ENCODE measurements at places on chromosomes 16 and 17.

GRCh38 chr16:70601576-70602575 is 44.5 kb upstream of the IL34 start:
- no peak for DNase-seq

- DNase-seq: no peak
Measured at GRCh38 chr17:48022901-48023300, 14.7 kb downstream of the COPZ2 start.

DNA sequence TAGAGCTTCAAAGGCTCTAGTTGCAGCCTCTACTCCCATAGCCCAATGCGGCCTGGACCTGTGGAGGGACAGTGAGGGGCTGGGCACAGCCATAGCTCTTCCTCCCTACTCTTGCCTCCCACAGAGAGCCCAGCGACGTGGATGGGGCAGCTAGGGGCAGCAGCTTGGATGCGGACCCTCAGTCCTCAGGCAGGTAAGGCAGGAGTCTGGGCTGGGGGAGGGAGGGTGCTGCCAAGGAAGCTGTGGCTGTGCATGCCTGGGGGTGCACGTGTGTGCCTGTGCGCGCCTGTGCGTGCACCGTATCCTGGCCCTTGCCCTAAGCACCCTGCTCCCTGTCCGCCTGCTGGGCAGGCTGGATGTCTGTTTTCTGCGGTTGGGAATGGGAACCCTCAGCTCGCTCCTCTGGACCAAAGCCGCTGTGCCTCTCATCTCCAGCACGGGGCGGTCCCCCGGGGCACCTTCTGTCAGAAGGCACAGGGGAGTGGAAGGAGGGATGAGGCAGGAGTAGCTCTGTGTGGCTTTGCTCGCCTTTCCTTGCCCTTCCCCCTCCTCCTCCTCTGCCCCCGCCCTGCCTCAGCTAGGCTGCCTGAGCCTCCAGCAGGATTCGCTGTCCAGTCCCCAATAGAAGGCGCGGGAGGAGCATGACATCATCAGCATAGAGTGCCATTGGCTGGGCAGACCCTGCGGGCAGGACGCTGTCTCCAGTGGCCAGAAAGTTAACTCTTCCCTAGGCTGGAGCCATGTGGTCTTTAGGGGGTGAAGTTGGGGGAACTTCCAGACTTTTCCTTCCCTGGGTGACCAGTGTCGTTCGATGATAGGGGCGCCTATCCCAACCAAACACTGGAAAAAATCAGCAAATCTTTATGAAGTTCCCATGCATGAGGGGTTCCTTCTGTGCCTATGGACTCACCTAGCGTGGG is 797 bp downstream of the PRCD start:
- peak; percentile 66 for DNase-seq

DNA sequence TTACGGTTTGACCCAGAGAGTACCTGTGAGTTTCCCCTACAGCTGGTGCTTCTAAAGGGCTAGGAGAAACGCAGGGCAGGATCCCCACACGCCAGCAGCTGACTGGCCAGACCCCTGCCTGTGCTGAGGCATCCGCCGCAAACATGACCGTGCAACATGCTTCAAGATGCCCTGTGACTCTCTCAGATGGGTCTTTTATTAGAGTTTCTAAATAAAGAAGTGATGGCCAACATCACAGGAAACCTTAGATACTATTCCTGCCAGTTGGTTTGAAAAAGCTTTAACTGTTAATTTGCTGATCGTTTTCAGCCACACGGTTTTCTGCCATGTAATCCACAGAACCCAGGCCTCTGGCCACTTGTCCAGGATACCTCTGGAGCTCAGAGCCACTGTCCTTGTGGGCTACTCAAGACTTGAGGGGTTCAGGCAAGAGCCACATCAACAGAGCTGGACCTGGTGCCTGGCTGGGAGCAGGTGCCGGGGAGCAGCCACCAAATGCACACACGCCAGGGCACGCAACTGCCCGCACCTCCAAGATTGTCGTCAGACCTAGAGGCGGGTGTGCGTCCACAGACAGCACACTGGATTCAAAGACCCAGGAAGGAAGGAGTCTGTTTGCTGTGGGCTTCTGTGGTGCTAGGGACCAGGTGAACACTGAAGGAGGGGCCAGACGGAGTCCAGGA is 118.4 kb downstream of the ZNF778 start:
- no peak for DNase-seq

GRCh38 chr16:88957887-88958577 is 19.0 kb downstream of the CBFA2T3 start:
- peak; percentile 56 for DNase-seq

GRCh38 chr17:73902416-73903181 is 258.4 kb upstream of the SDK2 start:
- no peak for DNase-seq

GRCh38 chr17:43755389-43755875 is 3.2 kb downstream of the SOST start:
- DNase-seq: no peak

DNA sequence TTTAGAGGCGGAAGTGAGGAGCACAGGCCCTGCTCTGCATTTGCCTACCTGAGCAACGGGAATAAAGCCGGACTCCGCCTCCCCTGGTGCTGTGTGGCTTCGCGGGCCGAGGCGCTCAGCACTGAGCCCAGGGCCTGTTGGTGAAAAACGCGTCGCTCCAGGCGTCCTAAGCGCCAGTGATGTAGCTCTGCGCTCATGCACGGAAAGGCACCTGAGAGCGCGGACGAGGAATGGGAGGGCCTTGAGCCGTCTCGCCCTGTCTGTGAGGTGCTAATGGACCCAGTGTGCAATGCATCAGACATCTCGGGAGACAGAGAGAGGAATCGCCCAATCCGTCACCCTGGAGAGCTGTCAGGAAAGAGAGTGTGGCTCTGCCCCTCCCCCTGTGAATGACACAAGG is 17.2 kb upstream of the ATP2A3 start:
- no peak for DNase-seq

GRCh38 chr17:49959183-49959935 is 9.6 kb upstream of the DLX4 start:
- no peak for DNase-seq

DNA sequence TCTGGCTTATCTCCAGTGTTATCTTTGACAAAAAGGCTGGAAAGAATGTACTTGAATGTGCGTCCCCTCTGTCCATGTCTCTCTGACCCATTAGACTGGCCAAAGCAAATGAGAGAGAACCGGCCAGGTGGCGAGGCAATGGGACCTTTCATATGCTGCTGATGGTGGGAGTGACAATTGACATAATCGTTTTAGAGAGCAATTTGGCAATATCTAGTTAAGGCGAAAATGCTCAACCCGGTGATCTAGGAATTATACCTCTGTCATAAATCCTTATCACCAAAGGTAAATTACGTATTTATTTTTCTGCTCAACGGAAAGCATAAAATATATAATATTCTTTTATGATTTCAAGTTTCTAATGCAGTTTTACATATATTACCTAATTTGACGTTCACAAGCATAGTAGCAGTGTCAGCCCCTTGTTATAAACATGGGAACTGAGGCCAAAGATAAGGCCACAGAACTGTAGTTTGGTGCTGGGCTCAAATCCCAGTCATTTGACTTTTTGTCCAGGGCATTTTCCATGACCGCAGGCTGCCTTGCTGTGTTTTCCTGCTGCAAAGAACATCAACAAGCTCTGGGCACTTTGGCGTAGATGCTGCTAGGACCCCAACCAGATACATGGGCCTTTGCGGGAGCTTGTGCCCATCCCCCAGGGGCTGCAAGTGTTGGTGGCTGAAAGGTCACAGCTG is 14.7 kb upstream of the SDK2 start:
- DNase-seq: no peak

GRCh38 chr17:37512442-37513068 is 22.9 kb downstream of the DUSP14 start:
- DNase-seq: no peak

- no peak for DNase-seq
Measured at GRCh38 chr17:12620200-12620720, 45.4 kb upstream of the MYOCD start.

GRCh38 chr16:83701494-83701893 is 106.3 kb upstream of the HSBP1 start:
- DNase-seq: no peak

DNA sequence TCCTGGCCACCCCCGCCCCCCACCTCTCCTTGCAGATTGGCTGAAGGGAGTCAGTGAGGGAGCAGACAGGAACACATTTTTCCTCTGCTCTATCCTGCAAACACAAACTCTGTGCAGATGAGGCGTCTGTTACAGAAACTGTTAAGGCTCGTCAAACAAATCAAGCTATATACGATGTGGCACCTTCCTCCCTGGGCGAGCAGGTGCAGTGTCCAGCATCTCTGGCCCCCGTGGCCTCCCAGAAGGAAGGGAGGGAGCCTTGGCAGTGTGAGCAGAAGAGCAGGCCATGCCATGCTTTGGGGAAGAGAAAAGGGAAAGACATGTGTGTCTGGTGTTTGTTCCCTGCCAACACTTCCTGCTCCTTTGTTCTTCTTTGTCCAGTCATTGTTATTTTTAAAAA is 267.8 kb downstream of the UTP18 start:
- DNase-seq: no peak

DNA sequence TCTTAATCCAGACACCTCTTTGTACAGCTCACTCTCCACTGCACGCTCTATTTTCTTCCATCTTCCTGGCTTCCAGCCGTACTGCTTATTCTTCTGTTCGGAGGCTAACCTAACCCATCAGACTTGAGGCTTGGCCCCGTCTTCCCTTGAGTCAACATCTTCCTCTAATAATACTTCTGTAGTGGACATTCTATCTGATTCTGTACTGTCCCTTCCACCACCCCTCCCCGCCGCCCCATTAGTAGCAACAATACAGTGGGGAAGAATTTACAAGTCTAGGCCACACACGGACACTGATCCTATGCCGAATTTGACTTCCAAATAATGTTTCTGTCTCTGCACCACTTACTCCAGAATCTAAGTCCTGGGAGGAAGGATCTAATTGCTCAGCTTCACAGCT is 86.0 kb upstream of the TNRC6A start:
- no peak for DNase-seq

- no peak for DNase-seq
Measured at GRCh38 chr17:34822007-34822739, 139.1 kb downstream of the CCT6B start.

DNA sequence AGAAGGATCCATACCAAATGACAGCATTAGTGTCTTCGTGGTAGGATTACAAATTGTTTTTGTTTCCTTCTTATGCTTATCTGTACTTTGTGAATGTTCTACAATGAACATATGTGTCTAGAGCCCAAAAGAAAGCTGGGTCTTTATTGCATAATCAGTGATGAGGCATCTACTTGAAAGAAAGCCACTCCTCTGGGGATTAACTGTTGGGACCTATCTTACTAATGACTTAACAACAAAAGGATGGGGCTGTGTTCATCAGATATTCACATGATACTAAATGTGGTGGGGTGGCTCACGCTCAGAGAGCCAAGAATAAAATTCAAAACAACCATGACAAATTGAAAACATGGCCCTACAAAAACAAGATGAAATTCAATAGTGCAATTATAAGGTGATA is 160.2 kb downstream of the RGS9 start:
- no peak for DNase-seq

DNA sequence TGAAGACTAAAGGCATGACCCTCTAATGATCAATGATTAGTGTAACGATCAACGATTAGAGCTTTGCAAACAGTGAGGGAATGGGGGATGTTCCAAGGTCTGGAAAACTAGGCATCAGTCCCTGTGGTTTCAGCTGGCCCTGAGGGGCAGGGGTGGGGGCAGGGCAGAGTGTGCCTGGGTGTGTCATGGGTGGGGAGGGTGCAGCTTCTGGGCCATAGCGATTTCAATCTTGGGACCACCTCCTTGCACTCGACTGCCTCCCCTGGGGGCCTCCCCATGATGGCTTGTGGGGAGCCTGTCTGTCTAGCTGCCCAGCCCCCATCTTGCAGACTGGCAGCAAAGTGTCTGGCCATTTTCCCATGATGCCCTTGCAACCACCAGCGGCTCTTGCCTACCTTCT is 8.4 kb downstream of the TAC4 start:
- DNase-seq: no peak

GRCh38 chr17:67488161-67488560 is 111.1 kb downstream of the PITPNC1 start:
- no peak for DNase-seq

GRCh38 chr16:87560428-87561199 is 41.7 kb upstream of the JPH3 start:
- DNase-seq: peak; percentile 27

- DNase-seq: no peak
Measured at GRCh38 chr16:59192551-59193199, 458.6 kb upstream of the GOT2 start.

Measured in CD4-positive, alpha-beta T cell treated with Interleukin-15 for 1 hour (primary cell).